ENCODE measurements at places on chromosomes 7 and 10. TPM values are rescaled to one million over a fixed set of nuclear protein-coding genes. Genes with fewer than 3 reads are reported as not detected.

The PLPP4 gene
- total RNA-seq: 0.25 TPM

The VPS37D gene
- total RNA-seq: 2.9 TPM

The SLC18A3 gene
- not detected for total RNA-seq

The IL6 gene
- 6.7 TPM for total RNA-seq

The SLC26A3 gene
- total RNA-seq: not detected
